ENCODE measurements at places on chromosomes 4 and X.

GRCh38 chr4:55498051-55498450 lies 48.7 kb downstream of the CLOCK start:
- no peak for DNase-seq

DNA sequence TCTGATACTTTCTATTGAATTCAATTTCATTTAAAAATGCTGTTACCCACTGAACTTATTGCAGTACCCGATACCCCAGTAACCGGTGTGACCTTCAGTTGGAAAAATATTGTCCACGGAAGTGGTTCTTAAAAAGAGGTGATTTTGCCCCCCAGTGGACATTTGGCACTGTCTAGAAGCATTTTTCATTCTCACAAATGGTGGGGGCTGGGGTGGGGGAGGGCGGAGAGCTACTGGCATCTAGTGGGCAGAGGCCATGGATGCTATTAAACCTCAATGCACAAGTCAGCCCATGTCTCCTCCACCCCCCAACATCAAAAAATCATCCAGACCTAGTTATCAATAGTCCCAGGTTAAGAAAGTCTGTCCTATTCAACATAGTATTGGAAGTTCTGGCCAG lies 19.6 kb upstream of the CHM start:
- DNase-seq: no peak

GRCh38 chr4:1716065-1716945 lies 4.2 kb upstream of the SLBP start:
- DNase-seq: no peak

DNA sequence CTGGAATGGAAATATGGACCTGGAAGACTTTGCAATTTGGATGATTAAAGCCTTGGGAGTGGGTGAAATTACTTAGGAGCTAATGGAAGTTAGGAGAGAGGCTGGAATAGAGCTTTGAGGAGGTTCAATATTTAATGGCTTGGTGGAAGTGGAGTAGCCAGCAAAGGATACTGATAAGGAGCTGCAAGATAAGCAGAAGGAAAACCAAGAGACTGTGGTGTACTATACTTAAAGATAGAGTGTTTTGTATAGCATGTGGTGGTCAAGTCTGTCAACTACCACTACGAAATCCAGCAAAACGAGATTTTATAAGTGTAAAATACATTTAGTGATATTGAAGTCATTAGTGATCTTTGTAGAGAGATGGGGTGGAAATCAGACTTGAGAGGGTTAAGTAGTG lies 54.0 kb upstream of the TMLHE start:
- no peak for DNase-seq

DNA sequence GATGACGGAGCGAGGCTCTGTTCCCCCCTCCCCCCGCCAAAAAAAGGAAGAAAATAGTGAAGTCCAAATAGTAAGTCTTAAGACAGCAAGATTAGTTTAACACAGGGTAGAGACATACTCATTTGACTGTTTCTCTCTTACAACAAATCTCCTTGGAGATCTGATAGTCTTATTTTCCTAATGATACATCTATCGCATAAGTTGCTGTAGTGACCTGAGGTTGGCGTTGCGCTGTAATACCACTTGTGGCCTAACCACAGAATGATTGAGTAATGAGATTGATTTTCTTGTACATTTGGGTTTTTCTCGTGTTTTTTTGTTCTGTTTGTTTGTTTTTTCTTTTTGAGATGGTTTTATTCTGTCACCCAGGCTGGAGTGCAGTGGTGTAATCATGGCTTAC lies 27.2 kb downstream of the OCIAD1 start:
- no peak for DNase-seq

DNA sequence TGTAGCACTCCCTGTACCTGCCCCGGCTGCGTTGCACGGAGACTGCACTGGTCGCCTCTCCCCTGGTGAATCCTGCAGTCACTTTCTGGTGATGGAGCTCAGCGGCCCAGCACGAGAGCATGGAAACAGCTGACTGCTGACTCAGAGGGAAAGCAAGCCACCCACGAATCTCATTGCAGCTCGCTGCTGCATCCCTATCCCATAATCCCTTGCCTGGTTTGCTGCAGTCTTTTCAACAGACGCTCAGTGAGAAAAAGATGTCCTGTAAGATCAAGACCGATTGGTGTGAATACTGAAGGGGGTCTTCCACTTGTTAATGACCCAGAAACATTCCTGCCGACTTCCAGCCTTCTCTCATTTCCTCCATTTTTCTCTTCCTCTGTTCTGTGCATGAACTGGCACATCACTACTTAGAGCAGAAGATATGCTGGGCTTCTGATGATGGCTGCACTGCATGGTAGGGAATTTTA lies 52.9 kb downstream of the TRIM2 start:
- no peak for DNase-seq

GRCh38 chrX:30635630-30636029 lies 17.6 kb upstream of the GK start:
- DNase-seq: no peak

DNA sequence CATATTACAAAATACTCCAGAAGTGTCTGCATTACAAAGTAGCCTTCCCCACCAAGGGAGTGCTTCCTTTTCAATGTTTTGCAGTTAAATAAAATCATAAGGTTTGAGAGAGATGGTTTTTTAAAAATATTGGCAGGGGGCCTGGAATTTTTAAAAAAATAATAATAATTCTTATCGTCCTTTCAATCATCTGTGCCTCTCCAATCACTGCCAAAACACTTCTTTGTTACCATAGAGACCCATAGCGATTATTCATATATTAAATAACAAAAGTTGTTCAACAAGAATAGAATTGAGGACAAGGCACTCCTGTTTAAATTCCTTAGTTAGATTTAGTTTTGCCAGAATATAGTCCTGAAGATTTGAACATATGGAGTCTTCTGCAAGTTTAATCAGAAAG lies 203.1 kb downstream of the FAT4 start:
- no peak for DNase-seq

DNA sequence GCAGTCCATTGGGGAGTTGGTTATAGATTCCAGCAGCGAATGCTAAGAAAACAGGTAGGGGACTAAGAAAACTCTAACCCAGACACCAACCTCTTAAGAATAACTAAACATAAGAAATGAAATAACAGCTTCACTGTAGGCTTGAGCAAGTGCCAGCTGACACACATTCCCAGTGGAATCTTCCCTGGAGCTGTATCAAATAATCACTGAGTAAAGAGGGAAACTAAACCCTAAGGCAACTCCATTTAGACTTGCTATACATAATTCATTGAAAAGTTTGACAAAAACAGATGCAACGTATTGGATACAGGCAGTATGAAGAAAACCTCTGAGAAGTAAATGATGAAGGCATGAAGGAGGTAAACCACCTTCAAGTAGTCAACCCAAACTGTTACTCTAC lies 293.5 kb downstream of the OPHN1 start:
- DNase-seq: no peak

DNA sequence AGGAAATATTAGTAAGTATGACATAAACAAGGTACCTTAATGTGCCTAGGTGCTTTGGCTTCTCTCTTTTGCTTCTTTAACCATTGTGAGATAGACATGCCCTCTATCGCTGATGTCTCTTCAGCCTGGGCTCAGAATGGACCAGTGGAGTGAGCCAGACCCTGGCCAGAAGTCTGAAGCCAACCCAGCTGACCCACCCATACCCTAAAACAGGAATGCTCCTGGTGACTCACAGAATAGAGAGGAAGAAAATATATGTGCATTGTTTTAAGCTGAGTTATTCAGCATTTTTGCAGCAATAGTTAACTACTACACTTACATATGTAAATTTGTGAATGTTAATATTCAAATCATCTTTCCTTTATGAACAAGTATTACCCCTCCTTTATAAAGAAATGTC lies 167.5 kb upstream of the PCDH10 start:
- DNase-seq: no peak

DNA sequence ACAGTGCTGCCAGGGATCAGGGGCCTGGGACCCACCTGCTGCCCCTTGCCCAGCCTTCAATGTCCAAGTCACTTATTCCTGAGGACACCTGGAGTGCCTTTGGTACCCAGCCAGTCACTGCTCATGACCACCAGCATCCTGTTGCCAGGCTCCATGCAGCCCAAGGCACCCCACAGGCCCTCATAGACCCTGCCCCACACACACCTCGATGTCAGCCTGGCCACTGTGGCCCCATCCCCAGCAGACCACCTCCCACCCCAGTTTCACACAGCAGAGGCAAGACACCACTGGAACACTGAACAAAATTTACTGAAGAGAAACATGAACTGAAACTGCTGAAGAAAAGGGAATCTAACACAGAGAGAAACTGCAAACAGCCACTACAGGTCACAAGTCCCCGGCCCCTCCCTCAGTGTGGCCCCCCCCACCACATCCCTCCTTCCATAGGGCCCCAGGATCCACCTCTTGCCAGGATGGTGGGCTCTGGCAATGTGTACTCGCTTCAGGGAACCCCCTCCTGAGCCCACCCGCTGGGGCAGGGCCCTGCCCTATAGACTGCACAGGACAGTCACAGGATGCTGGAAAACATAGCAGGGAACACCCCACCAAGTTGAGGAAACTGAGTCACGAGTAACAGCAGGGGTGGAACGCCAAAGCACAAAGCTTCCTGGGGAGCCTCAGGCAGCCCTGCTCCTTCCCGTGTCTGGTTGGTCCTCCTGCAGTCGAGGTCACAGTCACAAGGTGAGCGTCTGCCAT lies 5.2 kb downstream of the PNMA5 start:
- DNase-seq: no peak

GRCh38 chrX:68691921-68692320 lies 44.5 kb downstream of the STARD8 start:
- DNase-seq: no peak

GRCh38 chrX:91080822-91081221 lies 353.8 kb upstream of the PABPC5 start:
- no peak for DNase-seq

GRCh38 chr4:155011163-155011780 lies 197.2 kb upstream of the NPY2R start:
- DNase-seq: no peak

DNA sequence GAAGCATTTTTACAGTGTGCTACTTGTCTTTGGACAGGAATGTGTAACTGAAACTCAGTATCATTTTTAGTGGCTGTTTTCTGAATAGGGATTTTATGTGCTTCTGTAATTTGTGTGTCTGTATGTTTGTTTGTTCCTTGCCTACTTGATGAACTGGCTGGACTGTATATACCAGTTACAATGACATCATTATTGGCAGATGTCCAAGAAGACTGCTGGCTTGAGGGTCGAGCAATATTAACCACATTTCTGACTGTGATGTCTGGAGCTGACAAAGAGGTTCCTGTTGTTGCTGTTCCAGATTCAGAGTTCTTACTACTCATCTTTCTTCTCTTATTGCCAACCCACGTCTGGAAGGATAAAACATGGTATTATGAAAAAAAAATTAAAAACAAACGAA lies 33.0 kb downstream of the HDX start:
- DNase-seq: no peak

DNA sequence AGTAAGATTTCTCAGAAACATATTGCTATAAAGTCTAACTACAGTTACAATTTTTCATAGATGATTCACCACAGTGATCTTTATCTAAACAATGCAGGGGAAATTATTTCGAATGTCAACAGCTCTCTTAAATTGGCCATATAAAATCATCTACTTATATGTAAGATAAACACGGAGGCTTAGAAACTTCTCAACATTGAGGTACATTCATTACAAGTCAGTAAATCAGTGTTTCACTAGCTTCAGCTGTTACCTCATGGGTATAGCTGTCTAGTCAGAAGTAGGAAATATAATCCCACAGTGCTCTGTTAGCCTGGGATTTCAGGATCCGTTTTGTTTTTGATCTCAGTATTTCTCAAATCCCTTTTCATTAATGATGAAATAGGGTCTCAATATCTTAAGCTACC lies 43.2 kb downstream of the PCDH7 start:
- DNase-seq: no peak

- DNase-seq: no peak
Measured at GRCh38 chr4:53925050-53925605, 139.3 kb downstream of the CHIC2 start.

DNA sequence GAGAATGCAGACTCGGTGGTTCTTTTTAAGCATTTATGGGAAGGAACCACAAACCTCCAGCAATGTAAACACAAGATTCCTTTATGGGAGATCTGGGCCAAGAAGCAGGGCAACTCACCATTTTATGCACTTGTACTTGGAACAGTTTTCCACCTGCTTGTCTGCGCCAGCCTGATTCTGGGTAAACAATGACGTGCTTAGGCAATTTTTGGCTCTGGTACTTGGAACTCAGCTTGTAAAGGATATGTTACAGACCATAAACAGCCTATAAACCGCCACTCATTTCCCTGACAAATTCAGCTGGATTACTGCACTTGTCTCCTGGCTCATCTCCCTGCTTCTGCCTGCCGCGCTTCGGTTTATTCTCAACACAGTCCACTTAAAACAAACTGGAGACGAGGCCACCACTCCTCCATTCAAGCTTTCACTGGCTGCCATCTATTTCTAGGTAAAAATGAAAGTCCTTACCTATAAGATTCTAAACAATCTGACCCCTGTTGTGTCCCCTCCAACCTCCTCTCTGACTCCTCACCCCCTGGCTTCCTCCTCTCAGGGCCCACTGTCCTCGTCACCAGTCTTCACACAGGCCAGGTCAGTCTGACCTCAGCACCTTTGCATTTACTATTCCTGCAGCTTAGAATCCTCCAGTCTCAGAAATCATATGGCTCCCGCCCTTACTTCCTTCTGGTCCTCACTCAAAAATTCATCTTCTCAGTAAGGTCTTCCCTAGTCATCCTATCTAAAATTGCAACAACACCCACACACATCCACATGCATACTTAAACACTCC lies 205.9 kb upstream of the GALNT7 start:
- DNase-seq: no peak

GRCh38 chrX:122579526-122579925 lies 604.6 kb upstream of the GRIA3 start:
- no peak for DNase-seq

GRCh38 chr4:89879215-89879614 lies 15.4 kb upstream of the MMRN1 start:
- no peak for DNase-seq

DNA sequence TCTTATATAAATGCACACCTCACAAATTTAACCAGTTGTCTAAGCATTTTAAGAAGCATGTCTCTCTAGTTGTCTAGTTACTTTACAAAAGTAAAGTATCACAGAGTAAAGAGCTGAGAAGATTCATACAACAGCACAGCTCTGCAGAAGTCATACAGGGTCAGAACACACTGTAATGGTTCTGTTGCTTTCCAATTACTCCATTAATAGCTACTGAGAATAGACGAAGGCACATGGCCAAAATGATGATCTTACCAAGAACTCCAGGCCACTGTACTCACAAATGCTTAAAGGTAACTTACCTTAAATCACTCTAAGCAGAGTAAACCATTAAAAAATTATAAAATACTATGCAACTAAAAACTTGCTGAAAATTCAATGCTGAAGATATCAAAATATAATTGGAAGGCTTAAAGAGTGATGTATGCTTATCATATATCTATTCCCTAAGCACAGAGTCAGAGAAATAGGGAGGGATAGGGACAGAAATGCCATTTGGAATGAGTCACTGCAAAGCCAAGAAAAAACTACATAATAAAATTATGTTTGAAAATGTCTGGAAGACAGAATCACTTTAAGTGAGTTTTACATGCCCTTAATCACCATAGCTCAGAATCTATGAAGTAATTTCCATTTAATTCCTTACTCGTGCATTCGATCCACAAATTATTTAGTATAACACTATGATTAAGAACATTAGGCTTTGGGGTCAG lies 71.0 kb downstream of the DDX60L start:
- no peak for DNase-seq
